Activated T-cell treated with anti-CD3 and anti-CD28 coated beads, Interleukin-2, amount 50 U/mL, for 1 hour (primary cell): ENCODE measurements at places on chromosomes 3 and 15.

GRCh38 chr3:194691481-194692283, 6.0 kb downstream of the FAM43A start:
- no peak for DNase-seq

- DNase-seq, result no peak
These were observed 52.2 kb downstream of the FBLN2 start for GRCh38 chr3:13600950-13601691.

GRCh38 chr15:95459273-95459672, 871.2 kb upstream of the NR2F2 start:
- no peak for DNase-seq

DNA sequence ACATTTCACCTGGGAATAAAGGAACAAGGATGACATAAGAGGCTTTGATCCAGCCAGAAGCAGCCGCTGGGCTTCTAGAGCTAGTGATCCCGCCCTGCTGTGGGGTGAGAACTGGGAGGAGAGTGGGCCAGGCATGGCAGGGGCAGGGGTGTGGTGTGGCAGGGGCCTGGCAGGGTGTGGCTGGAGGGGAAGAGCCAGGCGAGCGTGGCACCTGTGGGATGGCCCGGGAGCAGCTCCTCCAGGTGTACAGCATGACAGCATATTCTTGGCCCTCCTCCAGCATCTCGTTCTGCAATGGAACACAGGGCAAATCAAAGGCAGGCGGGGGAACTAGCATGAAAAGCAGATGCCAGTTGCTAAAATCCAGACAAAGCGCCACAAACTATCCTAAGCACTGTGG, 35.5 kb downstream of the CYFIP1 start:
- no peak for DNase-seq

DNA sequence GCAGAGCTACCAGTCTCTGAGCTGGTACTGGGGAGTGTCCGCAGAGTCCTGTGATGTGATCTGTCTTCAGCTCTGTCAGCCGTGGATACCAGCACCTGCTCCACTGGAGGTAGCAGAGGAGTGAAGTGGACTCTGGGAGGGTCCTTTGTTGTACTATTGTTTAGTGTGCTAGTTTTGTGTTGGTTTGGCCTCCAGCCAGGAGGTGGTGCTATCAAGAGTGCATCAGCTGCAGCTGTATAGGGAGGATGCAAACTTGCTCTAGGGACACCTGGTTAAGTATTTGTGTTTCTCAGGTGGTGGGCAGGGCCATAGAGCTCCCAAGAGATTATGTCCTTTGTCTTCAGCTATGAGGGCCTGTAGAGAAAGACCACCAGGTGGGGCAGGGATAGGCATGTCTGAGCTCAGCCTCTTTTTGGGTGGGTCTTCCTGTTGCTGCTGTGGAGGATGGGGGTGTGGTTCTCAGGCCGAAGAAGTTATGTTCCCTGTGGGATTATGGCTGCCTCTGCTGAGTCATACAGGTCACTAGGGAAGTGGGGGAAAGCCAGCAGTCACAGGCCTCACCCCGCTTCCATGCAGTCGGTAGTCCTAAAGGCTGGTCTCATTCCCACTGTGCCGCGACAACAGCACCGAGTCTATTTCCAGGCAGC, 443.2 kb upstream of the TBL1XR1 start:
- no peak for DNase-seq

GRCh38 chr3:22594990-22595389, 608.1 kb upstream of the UBE2E2 start:
- no peak for DNase-seq

GRCh38 chr3:43285644-43286043, 696 bp upstream of the SNRK start:
- no peak for DNase-seq

DNA sequence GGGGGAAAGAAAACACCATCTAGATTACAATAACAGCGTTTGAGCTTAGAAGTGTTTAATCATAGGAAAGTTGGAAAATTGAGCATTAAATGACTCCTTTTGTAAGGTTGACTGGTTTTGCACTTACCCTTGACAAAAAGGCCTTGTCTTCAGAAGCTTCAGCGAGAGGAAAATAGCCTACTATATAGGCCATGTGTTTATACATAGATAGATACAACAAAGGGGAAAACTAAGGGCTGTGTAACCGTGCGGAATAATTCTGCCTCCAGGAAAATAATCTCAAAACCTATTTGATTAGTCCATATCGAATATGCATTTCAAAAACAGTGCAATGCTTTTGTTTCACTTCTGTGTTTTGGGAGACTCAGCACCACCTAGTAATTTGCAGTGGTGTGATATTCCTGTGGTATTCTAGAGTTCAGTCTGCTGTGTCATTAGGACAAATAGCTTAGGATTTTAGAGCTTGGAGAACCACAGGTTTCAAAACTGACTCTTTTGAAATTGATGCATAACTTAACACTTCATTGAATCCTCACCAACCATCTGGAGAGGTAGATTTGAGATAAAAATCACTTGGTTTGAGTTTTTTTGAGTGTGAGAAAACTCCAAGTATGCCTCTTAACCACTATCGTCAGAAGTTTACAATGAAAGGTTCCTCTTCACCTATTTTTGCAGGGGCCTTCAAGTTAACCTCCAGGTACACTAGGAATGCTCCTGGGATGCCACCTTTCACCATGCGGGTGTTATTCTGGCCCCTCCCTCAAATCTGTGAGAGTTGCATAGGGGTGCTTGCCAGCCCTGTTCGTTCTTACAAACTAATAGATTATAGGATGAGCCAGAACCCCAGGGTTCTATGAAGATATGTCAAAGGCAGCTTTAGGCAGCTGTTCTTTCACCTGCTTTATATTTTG, 1.9 kb downstream of the ARHGAP31 start:
- no peak for DNase-seq

DNA sequence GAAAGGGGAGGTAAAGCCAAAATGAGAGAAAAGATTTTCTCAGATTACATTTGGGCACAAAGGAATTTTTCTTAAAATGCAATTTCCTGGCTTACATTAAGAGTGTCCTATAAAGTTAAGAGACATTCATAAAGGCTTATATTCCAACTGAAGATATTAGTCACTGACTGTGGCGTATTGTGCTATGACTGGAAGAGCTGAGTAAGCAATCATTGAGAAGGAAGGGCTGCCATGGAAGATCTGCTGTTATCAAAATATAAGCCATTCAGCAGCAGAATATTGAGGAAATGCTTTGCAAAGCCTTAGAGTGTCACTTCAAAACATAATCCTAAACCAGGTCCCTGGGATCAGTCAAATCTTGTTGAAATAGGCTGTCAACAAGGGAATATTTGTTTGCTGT, 593.9 kb downstream of the TUSC7 start:
- DNase-seq, result no peak

DNA sequence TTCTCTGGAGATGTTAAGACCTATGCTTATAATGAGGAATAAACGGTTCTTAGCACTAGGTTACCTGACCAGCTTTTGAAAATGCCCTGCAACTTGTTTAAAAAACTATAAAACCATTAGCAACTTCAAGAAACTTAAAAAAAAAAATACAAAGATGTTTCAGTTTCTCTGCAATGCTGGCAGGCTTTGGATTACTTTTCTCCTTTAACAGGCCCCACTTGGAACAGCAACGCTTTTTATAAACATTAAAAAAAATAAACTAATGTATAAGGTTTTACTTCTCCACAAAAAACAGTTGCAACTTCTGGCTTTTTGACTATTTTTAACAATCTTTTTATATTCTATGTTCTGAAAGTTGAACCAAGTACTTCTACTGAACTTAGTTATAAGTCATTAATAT, 1006.7 kb downstream of the ROBO1 start:
- DNase-seq, result no peak

DNA sequence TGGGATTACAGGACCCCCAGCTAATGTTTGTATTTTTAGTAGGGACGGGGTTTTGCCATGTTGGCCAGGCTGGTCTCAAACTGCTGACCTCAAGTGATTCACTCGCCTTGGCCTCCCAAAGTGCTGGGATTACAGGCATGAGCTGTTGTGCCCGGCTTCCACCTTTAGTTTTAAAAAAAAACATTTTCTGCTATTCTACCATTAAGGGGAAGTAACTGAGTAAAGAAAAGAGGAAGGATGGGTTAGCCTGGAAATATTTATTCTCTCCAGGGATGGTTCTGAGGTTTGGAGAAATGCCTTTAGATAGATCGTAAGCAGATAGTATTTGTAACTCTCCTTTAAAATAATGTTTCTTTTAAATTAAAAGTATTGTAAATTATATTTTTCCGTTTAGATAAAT, 3.1 kb downstream of the AP4E1 start:
- no peak for DNase-seq
